Brain microvascular endothelial cell (primary cell): ENCODE measurements at places on chromosomes 1 and 21.

GRCh38 chr1:221841983-221842335 is 100.1 kb upstream of the DUSP10 start:
- no peak for DNase-seq

- DNase-seq = no peak
These were observed 21.4 kb upstream of the LBR start for GRCh38 chr1:225449261-225449660.

DNA sequence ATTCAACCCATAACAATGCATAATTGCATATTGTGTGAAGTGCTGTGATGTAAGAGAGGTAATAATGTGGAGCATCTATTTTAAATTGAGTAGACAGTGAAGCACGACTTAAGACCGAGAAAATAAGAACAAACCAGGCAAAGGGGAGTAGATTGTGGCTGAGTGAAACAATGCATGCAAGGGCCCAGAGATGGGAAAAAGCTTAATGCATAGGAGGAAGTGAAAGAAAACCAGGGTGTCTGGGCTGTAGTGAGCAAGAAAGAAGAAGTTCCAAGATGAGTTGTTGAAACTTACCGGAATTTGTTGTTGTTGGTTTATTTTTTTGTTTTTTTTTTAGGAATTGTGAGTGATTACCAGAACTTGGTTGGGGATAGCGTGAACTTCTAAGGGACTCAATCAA is 104.7 kb downstream of the SNX7 start:
- no peak for DNase-seq

- no peak for DNase-seq
These were observed 1242.1 kb downstream of the PLA2G4A start for GRCh38 chr1:188070848-188071247.

DNA sequence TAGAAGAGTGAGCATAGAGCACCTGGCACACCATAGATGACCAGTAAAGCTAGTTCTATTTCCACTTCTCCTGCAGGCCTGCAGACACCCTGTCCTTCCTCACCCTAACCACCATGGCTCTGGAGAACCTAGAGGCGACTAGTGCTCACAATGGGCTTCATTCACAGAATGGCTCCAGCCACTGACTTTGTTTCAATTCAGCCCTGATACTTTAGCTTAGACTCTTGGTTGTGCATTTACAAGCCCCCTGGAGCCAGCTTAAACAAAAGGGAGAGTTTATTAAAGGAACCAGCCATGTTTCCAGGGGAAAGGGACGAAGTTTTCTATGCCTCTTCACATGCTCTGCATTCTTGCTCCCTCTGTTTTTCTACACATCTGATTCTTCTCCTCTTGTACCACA is 123.7 kb downstream of the NAV1 start:
- no peak for DNase-seq

DNA sequence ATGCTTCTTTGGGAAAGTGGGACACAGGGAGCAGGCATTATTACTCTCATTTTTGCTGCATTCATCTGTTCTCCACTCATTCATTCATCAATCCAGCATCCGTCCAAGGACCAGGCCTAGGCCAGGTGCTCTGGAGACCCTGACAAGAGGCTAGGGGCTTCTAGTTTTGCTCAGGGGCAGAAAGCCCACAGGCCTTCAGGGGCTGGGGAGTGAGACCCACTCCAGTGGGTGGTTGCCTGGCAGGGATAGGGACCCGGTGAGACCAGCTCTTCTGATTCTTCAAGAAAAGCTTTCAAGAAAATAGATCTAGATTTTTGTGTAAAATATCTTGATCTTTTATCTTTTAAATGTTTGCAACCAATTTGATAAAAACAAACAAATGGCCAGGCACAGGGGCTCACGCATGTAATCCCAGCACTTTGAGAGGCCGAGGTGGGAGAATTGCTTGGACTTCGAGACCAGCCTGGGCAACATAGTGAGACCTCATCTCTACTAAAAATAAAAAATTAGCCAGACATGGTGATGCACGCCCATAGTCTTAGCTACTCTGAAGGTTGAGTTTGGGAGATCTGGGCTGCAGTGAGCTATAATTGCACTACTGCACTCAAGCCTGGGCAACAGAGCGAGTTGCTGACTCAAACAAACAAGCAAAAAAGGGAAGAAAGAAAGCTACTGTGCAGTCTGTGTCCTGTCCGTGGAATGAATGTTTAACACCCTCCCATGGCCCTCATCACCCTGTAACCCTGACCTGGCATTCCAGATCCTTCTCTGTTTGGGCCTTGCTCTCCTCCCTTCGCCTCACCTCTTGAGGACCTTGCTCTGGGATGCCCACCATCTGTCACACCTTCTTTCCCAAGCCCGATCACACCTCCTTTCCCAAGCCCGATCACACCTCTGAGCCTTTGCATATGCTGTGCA is 17.3 kb upstream of the LRP8 start:
- no peak for DNase-seq

GRCh38 chr21:15354516-15354915 is 289.7 kb upstream of the NRIP1 start:
- no peak for DNase-seq

DNA sequence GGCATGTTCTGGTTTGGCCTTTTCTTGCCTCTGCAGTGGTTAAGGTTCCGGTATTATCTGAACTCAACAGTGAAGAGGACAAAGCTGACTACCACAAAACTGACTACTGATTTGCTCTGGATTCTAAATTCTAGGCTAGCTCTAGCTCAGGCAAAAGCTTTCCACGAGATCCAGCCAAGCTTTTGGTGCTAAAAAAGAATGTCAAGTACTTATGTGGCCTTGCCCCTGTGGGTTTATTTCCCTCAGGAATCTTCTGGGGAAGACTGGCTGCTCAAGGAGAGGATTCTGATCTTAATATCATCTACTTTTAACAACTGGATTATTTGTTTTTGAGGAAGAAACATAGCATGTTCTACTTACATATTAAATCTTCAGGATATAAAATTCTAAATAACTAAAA is 26.1 kb upstream of the MTMR11 start:
- DNase-seq = no peak

DNA sequence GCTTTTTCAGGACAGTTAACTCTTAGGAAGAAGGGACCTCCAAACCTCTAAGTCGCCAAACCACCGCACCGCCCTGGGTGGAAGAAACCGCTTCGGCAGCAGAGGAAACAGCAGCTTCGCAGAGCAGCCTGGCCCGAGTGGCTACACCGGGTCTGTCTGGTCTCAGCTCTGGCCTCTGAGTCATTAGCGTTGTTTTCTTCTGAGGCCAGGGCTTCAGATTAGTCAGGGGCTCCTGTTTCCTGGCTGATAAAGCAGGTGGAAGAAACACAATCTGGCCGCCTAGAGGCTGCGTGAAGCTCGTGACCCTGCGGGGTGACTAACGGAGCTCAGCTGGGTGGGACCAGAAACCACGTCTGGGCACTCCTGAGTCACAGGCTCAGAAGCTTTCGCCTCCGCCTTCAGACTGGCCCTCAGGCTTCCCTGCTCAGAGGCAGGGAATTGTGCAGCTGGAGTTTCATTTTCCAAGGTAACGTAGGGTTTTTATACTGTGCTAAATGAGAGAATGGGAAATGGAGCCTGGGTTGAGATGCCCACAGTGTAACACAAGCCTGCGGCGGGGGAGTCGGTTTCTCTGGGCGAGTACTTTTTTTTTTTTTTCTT is 44.9 kb downstream of the CHAF1B start:
- peak; percentile 100 for DNase-seq

DNA sequence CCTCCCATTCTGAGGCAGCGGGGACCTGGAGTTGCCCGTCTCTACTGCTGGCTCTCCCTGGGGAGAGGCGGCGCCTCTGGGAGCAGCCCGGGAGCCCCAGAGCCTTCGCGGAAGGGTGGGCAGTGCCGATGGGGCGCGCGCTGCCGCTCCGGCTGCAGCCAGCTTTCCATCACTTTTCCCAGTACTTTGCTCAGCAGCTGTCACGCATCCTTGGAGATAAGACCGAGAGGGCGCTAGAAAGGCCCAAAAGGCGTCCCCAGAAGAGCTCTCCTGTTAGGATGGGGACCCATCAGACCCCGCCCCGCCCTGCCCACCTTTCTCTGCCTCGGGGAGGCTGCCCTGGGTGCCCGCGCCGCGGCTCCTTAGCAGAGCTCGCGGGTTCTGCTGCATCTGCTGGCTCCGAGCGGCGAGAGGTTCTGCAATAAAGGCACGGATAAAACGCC is 534 bp downstream of the KCNH1 start:
- no peak for DNase-seq

DNA sequence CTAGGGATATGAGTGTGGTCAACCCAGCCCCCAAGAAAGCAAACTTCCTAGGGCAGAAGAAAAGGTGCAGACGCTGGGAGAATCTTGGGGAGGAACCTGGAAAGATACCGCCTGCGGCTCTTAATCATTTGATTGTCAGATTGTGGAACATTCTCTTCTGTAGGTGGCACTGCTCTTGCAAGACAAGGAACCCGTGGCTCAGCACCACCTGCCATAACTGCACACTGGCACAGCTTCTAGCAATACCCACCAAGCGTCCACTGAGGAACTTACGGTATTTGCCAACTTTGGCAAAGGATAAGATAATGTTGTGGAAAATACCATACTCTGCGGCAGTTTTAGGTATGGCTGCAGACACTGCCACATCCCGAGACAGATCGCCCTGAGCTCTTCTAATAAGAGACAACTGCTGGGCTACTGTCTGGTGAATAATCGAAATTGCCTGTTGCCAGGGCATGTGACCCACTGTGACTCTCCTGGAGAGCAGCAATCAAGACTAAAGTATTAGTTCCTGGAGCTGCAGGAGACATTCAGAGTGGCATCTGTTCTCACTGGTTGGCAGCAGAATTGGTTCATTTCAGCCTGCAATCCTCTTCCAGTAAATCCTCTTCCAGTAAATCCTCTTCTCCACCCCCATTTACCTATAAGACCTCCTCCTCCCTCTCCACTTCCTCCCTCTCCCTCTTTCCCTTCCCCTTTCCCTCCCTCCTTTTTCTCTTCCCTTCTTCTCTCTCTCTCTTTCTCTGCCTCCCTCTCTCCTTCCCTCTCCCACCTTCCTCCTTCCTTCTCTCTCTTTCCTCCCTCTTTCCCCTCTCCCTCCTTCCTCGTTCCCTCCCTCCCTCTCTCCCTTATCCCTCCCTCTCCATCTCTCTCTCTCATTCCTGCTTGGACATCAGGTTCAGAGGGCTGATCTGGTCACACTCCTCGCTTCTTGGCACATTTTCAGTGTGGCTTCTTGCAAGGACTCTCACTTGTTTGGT is 49.7 kb upstream of the B3GALT5 start:
- DNase-seq = no peak

GRCh38 chr1:245752561-245752960 is 597.8 kb downstream of the KIF26B start:
- no peak for DNase-seq

DNA sequence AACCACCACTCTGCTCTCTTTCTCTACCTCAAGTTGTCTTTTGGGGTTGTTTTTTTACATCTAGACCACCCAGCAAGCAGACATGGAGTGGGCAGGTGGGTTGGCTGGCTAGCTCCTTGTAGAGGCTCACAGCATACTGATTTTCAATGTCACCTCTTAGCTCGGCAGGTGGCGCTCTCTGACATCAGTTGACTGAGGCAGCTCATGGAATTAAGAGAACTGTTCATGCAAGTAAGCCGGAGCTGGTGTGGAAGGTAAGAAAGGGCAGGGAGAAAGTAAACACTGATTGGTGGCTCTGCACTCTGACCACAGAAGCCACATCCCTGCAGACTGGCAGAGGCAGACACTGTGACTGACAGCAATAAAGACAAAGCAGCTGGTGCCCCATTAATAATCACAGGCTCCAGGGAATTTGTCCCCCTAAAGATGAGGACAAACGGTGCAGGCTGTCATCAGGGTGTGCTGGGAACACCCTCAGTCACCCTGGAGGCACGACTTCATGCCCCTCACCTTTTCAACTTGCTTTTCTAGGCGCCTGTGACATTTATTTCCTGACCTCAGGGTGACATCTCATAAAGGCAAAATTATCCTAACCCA is 226.8 kb downstream of the LMX1A start:
- peak; percentile 47 for DNase-seq

DNA sequence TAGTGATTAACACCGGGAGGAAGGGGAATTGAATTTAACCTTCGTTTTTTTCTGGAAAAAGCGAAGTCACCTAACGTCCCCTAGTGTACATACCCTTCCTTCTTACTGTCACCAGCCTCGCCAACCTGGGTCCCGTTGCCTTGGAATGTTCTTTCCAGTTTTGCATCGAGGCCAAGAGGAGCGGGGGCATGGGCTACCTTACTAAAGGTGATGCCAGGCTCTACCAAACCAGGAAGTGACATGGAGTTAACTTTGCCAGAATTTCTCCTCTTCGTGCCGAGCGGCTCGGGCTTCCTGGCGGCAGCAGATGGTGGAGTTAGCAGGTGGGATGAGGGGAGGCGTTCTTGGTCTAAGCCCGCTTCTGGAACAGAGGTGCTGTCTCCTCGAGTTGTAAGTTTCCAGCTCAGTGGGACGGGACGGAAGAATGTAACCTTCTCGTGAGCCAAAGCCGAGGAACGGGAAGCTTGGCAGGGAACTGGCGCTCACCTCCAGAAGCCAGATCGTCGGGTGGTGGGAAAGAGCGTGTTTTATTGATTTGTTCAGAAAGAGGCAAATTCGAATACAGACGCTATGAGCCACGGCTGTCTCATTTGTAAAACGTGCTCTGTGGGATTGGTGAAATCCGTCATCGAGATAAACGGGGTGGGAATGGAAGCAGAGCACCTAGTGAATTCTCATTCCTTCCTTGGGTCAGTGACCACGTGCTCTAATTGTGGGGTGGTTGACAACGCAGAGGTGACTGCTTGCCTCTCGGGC is 486 bp downstream of the NIPAL3 start:
- no peak for DNase-seq

- no peak for DNase-seq
These were observed 75.0 kb downstream of the CEP350 start for GRCh38 chr1:180029524-180030135.

- no peak for DNase-seq
These were observed 560.7 kb downstream of the LRRIQ3 start for GRCh38 chr1:73637264-73637663.

- peak; percentile 79 for DNase-seq
These were observed 39.9 kb upstream of the ABCA4 start for GRCh38 chr1:94160811-94161210.

DNA sequence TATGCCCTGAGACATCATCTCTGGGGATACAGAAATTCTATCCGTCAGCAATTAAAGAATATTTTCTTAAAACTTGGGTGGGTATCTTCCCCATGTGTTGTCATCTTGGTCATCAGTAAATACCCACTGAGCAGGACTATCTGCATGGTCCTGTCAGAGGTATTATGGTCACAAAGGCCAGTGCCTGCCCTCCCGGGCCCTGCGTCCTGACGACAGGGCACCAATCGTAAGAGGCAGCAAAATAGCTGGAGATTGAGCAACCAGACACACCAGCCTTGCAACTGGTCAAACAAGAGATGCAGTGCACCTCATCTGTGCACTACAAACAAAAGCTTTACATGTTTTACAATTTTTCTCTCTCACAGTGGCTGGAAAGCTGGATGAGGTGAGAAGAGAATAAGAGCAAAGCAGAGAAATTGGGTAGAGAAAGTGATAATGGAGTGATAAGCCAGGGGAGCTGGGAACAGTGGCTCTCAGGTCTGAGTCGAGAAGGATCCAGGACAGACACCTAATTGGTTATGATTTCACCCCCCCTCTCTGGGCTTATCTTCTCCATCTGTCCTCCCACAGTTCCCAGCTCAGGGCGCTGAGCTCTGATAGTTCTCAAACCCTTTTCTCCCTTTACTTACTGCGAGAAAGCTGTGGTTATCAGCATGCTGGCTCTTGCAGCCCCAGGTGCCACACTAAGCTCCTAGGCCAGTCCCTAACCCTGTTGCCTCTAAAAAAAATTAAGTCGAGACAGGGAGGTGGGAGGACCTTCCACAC is 8.8 kb upstream of the SRP9 start:
- DNase-seq = no peak
